ENCODE measurements at places on chromosomes 11 and 22.

DNA sequence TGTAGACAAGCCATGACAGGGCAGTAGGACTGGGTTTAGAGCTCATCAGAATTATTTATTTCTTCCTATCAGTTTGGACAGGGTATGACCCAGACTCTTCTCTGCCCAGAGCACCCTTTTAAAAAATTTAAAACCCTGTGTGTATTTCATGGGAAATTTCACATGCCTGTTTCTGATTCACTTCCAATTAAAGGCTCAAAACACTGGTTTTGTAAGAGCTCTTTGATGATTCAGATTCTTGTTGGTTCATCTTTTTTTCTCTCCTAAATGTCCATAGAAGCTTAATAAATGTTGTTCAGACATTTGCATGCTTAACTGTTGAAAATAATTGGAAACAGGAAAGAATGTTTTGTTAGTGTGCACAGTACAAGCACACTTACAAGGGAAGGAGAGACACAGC is 13.8 kb downstream of the FLI1 start:
- no peak for DNase-seq

DNA sequence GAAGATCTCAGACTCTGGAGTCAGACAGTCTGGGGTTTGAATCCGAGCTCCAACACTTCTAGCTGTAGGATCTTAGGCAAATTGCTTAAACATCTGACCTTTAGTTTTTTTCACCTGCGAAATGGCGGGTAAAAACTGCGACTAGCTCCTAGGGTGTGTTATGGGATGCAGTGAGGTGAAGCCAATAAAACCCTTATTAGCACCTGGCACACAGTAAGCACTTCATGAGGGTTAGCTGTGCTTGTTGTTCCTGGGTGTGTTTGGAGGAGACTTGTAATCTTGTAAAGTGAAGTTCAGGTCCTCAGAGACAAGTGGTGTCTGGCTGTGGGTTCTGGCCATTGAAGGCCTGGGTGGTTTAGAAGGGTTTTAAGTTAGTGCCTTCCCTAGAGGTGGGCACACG is 68.9 kb downstream of the ZBTB16 start:
- DNase-seq = no peak

DNA sequence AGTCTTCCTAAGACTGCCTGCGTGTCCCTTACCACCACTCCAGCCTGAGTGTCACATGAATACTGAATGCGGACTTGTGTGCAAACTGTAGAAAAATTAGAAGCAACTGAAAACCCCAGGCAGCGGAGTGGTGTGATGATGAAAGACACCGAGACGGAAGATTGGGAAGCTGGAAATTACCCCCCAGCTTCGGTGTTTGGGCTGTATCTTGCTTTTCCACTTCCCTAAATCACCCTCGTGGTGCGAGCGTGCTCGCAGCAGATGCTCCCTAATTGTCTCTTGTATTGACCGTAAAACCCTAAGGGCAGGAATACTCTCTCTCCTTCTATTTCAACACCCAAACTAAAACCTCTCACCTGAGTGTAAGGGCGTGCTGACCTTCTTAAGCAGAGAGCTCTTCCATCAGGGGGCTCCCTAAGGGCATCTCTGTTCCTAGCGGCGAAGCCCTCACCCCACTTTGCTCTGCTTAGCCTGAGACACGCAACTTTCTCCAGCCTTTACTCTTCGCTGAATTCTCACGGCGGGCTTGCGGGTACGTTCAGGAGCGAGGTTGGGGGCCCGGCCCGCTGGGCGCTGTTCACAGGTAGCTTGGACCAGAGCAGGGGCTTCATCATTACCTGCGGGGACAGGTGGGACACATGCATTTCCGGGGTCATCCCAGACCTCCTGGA is 62.4 kb downstream of the CRYBB2 start:
- DNase-seq = no peak

DNA sequence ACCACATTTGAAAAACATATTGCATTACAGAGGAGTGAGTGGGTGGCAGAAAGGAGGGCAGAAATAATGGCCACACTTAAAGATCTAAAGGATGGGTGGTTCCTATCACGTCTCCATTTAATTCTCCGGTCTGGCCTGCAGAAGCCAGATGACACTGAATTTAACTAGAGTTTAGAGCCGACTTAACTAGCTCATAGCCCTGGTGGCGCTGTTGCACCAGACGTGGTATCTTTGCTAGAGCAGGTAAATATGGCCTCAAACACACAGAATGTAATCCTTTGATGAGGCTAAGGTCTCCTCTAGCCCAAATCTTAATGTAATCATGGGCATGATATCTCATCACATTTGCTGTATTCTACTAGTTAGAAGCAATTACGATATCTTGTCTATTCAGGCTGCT is 51.5 kb upstream of the GAL start:
- DNase-seq = peak; percentile 66

All from NCI-H748 treated with DMSO at 0.1 percent for 48 hours (cell line).